Left ventricle myocardium superior (tissue), 1 donor: ENCODE measurements at places on chromosomes 5 and 9.

DNA sequence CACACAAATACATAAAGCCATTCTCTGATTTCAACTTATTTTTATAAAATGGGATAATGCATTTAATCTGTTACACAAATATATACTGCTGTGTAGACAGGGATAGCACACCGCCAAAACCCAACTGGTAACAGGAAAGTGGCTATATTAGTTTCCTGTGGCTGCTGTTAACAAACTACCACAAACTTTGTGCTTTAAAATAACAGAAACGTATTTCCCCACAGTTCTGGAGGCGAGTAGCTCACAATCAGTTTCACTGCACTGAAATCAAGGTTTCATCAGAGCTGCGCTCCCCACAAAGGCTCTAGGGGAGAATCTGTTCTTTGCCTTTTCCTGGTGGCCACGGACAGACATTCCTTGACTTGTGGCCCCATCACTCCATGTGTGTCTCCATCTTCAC, 94.0 kb downstream of the MLLT3 start:
- DNase-seq: no peak

- no peak for DNase-seq
Observed at GRCh38 chr9:70255486-70255885, 3.3 kb upstream of the SMC5 start.

DNA sequence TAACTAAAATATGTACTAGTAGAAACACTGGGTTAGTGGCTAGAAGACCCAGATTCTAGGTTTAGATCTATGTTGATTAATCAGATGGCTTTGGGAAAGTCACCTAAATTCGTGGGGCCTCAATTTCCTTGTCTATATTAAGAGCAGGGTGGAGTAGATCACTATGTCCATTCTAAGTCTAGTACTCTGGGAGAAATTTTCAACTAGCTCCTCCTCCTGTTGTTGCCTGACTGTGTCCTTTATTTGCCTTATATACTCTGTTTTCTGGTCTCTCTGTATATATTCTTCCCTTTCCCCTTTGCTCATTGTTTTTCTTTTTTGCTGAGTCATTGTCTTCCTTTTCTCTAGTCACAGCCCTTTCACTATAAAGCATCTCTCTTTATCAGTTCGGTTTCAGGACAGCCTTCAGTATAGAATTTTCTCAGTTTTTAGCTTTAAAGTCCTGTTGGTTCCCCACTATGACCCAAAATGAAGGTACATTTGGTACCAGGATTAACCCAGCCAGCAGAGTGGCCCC, 44.5 kb upstream of the CDH6 start:
- DNase-seq: no peak

DNA sequence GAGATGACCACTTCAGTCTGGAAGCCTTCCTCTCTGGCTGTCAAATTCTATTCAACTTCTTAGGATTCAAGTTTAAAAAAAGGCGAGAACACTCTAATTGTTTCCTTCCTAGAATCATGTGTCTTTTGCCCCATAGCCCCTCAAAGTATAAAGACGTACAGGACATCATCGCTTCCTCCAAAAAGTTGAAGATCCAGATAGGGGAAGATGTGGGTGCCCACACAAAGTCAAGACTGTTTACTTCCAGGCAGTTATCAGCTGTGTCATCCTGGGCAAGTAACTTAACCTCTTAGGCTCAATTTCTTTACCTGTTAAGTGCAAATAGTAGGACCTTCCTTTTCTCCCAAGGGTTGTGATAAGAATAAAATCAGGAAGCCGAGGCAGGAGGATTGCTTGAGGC, 40.1 kb downstream of the PPARGC1B start:
- DNase-seq: no peak

DNA sequence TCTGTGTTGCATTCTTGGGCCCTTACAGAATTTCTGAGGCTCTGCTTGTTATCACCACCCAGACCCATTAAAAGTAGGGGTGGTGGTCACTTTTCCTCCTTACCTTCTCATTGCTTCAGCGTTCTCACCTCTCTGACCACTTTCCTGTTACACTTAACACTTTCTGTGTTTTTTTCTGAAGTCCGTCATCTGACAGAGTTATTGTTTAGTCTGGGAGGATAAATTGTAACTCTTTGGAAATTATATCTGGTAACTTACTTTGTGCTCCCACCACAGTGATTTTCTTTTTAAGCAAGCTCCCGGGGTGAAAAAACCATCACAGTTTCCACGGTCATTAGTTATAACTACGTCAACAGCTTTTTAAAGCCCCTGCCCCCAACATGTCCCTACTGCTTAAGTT, 211.2 kb upstream of the OTULINL start:
- no peak for DNase-seq

- DNase-seq: no peak
Observed at GRCh38 chr5:154087260-154087659, 48.5 kb downstream of the MFAP3 start.

- no peak for DNase-seq
Observed at GRCh38 chr9:105114318-105114717, 130.1 kb upstream of the SLC44A1 start.
